ENCODE measurements at places on chromosomes 5 and 9. TPM values are rescaled to one million over a fixed set of nuclear protein-coding genes. Genes with fewer than 3 reads are reported as not detected.
A peak's percentile ranks its signal among the peaks of the same experiment; 100 is the strongest.

Gene RFESD
- total RNA-seq, result 0.43 TPM

Gene HTR4
- 2.2 TPM for total RNA-seq

Gene SVEP1
- total RNA-seq, result 14.0 TPM

Gene DPYSL3
- total RNA-seq, result 3.5 TPM

- no peaks in the 10 kb centered on the region for H3K27me3 ChIP-seq
- H3K4me3 ChIP-seq, result no peak overlapping the region
- peak; percentile 51 for DNase-seq
- no peaks in the 10 kb centered on the region for H3K4me1 ChIP-seq
These were observed 136.9 kb upstream of the FBN2 start for GRCh38 chr5:128674837-128675446.

GRCh38 chr9:3337515-3338225 is 188.1 kb downstream of the RFX3 start:
- peak; percentile 25 for DNase-seq
- H3K27ac ChIP-seq, result peak overlapping the region; percentile 57
- H3K36me3 ChIP-seq, result no peaks in the 10 kb centered on the region
- no peaks in the 10 kb centered on the region for H3K27me3 ChIP-seq
- H3K4me1 ChIP-seq, result peaks cover 7% of the 10 kb centered on the region

GRCh38 chr5:92519811-92520632 is 1061.0 kb downstream of the NR2F1-AS1 start:
- H3K27ac ChIP-seq, result no peak overlapping the region
- no peaks in the 10 kb centered on the region for H3K4me1 ChIP-seq
- no peaks in the 10 kb centered on the region for H3K36me3 ChIP-seq
- no peak overlapping the region for H3K4me3 ChIP-seq

DNA sequence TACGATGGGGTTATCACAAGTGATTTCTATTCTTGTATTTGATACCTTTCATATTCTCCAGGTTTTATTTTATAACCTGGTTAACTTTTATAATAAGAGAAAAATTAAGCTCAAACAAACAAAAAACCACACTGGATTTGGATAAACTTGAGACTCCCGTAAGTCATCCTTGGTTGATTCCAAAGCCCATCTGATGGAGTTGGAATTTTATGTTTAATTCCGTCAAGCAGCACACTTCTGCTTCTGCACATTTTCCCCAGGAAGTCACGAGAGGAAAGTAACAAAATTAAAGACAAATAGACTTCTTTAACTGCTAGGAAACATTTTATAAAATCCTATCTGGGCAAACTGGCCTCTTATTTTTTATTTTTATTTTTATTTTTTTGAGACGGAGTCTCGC is 207.9 kb downstream of the NXNL2 start:
- no peak overlapping the region for H3K4me3 ChIP-seq
- H3K36me3 ChIP-seq, result no peaks in the 10 kb centered on the region
- no peak overlapping the region for H3K27ac ChIP-seq
- DNase-seq, result no peak

DNA sequence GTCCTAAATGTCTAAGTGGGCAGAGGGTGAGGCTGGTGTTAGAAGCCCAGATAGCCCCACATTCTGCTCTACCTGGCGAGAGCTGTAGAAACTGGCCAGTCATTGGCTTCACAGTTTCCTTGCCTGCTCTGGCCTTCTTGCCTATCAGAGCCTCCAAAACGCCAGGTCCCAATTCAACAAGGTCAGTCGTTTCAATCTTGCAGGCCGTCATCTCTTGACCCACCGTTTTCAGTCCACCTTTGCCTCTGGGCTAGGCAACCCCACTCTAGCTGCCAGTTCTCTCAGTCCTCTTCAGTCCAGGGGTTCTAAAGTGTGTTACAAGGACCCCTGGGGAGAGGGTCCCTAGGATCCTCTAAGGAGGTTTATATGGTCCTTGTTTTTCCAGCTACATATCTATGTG is 20.0 kb upstream of the TIFAB start:
- no peaks in the 10 kb centered on the region for H3K36me3 ChIP-seq
- DNase-seq, result no peak
- H3K4me3 ChIP-seq, result no peak overlapping the region
- H3K4me1 ChIP-seq, result no peaks in the 10 kb centered on the region
